Activated CD8-positive, alpha-beta memory T cell treated with anti-CD3 and anti-CD28 coated beads for 1 hour (primary cell): ENCODE measurements at places on chromosomes 2 and 18.

DNA sequence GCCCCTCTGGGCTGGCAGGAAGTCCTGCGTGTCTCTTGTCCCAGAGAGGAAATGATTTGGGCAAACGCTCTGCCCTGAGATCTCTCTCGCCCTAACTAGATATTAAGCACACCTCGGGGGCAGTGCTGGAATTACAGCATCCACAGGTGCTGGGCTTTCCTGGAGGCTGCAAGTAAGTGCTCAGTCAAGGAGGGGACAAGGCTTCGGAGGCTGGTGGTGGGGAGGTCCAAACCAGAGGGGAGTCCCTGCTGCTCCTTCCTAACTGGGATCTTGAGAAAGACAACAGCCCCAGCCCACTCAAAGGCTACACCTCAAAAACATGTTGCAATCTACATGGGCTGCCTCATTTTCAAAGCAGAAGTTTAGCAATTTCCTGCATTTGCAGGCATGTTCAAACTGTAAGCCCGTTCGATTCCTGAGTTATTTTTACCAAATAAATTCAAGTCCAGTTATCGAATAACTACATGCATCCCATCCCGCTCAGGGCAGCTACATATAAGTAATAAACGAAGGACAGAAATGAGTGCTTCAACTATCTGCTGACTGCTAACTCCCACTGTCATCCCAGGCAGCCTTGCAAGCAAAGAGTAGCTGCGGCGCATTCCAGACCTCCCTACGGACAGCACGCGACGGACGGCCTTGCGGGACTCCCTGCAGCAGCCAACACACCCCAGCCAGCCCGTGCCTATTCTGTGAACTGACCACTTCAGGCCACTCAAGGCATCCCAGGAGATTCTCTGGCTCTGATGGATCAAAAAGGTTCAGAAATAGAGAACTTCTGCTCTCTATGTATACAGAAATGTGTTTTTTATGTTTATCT, 27.5 kb downstream of the ZNF516 start:
- DNase-seq = no peak

DNA sequence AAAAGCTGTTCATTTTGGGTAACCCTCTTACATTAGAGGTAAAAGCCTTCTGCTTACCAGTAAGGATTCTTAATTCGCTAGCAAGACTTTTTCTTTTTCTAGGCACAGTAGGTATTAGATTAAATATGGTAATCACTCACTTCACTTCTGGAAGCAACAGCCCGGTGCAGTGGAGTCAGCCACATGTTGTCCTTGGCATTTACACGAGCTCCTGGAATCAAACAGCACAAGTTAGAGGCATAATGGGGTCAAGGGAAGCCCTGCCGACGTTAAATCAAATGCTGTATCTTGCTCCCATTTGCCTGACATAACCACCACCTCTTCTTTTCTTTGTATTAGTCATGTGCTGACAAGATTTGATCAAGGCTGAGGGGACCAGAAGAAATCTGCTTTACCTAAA, 174.1 kb downstream of the ANKRD44 start:
- DNase-seq = no peak

DNA sequence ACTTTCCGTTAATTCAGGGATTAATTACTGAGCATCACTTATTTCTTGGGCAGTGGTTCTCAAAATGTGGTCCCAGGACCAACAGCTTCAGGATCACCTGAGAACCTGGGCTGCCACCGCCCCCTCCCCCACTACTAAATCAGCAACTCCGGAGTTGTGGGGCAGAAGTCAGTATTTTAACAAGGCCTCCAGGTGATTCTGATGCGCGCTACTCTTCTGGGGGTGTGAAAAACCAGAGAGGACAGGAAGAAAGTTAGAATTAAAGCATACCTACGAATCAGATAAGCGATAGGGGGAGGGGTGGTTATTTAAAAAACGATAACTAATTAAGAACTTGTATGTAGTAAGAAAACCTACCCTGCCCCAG, 319 bp downstream of the ZSCAN30 start:
- no peak for DNase-seq

- DNase-seq = no peak
Measured at GRCh38 chr2:30223413-30223874, 7.9 kb upstream of the LBH start.

DNA sequence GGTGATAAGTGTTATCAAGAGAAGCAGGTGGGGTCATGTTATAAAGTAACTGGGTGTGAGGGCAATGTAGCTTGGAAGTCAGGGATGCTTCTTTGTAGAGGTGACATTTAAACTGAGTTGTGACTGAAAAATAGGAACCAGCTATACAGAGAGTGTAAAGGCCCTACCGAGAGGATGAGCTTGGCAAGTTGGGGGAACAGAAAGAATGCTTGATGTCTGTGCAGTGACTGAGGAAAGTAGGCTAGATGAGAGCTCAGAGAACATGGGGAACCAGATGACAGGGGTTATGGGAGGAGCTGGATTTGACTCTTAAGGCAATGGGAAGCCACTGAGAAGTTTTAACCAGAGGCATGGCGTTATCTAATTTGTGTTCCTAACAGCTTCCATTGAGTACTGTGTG, 115.3 kb downstream of the DOCK10 start:
- DNase-seq = no peak

GRCh38 chr2:230974096-230974913, 21.6 kb upstream of the SPATA3 start:
- DNase-seq = peak; percentile 45

DNA sequence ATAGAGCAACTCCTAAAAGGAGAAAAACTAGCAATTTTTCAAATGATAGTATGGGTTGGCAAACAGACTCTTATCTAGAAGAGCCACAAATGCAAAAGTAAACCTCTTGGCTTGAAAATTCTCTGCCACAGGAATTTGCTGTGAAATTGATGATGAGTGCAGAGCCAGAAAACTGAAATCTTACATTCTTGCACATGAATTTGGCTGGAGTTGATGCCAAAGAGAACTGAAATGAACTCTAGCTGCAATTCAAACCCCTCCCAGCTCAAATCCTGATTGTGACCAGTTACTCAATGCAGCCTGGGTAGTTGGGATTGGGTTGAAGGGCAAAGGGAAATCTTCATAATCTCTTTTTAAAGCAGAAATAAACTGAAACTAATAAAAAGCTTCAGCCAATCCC, 266.6 kb downstream of the PDE11A start:
- DNase-seq = no peak

DNA sequence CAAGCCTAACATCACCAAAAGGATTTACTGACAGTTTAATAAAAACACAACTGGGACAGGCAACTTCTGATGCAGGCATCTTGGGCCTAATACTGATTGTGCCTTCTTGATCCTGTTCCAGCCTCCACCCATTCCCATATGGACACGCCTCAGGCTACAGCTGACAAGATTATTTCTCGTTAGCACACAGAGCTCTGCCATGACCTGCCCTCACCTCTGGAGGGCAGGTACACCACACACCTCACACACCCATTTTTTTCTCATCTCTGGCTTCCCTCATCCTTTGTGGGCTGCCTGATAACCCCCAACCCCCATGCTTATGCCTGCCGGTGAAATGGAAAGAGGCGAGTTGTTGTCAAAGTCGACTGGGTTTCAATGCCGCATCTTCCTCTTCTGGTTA, 147.0 kb downstream of the ANTXR1 start:
- no peak for DNase-seq

DNA sequence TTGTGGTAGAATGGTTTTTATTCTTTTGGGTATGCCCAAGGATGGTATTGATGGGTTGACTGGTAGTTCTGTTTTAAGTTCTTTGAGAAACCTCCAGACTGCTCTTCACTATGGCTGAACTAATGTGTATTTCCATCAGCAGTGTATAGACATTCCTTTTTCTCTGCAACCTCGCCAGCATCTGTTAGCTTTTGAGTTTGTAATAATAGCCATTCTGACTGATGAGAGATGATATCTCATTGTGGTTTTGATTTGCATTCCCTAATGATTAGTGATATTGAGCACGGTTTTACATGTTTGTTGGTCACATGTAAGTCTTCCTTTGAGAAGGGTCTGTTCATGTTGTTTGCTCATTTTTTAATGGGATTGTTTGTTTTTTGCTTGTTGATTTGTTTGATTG, 1348.7 kb upstream of the NXPH2 start:
- no peak for DNase-seq

- no peak for DNase-seq
Measured at GRCh38 chr2:233817361-233817911, 36.9 kb downstream of the HJURP start.

- DNase-seq = no peak
Measured at GRCh38 chr2:230828272-230828961, 36.3 kb upstream of the ITM2C start.

GRCh38 chr18:3593381-3593903, 143.5 kb downstream of the TGIF1 start:
- no peak for DNase-seq

DNA sequence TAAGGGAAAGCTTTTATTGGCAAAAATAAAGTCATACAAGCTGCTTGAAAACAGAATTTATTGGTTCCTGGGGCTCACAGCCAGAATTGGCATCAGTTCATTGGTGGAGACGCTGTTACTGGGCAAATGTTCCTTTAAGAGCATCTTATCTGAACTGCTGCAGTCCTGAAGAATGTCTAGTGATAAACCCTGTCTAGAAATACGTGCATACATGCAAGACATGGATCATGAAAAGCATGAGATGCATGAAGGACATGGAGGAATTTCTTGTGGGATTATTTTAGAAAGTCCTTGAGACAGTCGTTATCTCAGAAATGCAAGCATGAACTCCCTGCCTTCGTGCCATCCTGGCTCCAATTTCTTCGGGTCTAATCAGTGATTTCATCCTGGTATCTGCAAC, 32.5 kb upstream of the FHOD3 start:
- no peak for DNase-seq

DNA sequence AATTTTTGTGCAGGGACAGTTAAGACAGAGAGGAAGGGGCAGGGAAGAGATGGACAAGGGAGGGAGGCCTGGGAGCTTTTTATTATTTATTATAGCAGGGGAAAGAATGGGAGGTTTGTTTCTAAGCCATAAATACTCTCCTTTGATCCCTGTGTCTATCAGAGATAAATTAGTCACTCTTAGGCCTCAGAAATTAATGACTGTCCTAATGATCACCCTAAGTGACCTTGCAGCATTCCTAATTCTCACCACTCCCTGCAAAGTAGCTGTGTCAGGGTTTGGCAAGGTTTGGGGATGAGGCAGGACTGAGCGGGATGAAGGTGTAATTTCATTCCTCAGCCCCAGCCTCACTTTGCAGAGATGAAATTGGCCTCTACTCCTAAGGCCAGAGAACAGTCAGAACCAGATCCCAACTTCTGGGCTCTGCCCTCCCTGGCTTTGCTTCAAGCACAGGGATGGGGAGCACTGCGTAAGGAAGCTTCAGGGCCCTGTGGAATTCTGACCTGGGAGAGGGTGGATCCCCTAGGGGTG, 95.0 kb downstream of the TMEM17 start:
- no peak for DNase-seq

GRCh38 chr18:67789165-67789545, 272.6 kb upstream of the DSEL start:
- DNase-seq = no peak

GRCh38 chr2:185793532-185794345, 55.1 kb downstream of the FSIP2 start:
- DNase-seq = no peak

- no peak for DNase-seq
Measured at GRCh38 chr2:75405000-75405399, 155.7 kb downstream of the EVA1A start.

- DNase-seq = no peak
Measured at GRCh38 chr2:61693744-61694143, 155.6 kb upstream of the XPO1 start.

- no peak for DNase-seq
Measured at GRCh38 chr2:41936771-41937463, 110.9 kb upstream of the PKDCC start.

DNA sequence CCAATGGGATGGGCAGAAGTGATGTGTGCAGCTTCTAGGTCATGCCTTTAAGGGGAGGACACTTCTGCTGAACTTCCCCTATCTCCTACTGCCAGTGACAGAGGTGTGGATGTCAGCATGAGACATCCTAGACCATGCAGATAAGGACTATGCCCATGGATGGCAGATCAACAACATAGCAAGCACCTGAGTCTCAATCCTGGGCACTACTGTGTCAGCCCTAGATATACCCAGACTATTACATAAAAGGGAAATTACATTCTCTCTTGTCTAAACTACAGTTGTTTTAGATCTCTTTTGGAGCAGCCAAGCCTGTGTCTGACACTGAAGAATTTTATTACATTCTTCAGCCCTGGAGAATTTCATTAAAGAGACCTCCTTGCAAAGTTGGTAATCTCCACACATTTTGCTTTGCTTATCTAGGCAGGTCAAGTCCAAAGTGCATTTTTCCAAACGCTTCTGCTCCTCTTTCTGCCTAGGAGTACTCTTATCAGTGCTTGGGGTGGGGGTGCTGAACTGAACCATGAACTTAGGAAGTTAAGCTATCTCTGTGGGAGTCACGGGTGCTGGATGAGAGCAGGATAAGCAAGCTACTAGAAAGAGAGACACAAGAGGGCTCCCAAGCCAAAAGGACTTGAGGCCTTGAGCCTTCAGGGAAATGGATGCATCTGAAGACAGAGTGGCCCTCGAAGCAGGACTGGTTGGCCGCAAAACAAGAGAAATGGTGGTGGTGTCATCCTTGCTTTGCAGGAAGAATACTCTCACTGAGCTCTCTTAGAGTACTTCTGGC, 95.2 kb upstream of the SPRED2 start:
- DNase-seq = no peak

GRCh38 chr2:214492152-214492551, 81.3 kb downstream of the VWC2L start:
- DNase-seq = no peak

GRCh38 chr18:41887100-41887499, 67.9 kb upstream of the PIK3C3 start:
- no peak for DNase-seq

DNA sequence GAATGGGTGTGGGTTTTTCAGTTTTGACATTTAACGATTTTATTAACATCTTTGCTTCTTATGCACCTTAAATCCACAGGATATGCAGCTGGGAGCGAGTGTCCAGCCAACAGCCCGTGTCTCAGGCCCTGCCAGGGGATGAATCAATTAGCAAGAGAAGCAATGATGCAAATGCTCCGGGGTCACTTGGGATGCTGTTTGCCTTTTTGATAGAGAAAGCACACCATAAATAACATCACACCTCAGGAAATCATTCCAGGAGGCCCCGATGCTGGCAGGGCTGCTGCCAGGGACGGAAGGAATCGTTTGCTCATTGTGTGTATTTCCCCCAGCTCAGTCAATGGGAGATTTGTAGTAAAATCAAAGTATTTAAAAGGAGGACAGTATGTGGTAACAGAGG, 394.0 kb upstream of the HNRNPA3 start:
- no peak for DNase-seq

DNA sequence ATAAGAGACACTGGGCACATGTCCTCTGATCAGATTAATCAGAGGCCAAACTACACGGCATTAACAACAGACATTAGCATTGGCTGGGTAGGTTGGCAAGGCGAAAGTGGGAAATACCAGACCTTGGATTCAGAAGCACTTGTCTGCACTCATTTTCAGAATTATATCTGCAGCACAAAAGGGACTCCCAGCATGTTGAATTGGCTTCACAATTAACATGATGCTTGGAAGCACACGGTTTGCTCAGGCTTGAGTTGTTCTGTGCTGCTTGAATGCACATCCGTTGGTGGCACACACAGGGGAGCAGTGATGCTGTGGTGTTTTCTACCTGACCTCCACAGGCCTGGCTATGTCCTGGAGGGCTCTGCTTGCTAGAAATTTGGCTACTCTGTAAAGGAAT, 83.9 kb downstream of the ACTR3 start:
- DNase-seq = no peak
